ENCODE measurements at places on chromosomes 16 and 17.

DNA sequence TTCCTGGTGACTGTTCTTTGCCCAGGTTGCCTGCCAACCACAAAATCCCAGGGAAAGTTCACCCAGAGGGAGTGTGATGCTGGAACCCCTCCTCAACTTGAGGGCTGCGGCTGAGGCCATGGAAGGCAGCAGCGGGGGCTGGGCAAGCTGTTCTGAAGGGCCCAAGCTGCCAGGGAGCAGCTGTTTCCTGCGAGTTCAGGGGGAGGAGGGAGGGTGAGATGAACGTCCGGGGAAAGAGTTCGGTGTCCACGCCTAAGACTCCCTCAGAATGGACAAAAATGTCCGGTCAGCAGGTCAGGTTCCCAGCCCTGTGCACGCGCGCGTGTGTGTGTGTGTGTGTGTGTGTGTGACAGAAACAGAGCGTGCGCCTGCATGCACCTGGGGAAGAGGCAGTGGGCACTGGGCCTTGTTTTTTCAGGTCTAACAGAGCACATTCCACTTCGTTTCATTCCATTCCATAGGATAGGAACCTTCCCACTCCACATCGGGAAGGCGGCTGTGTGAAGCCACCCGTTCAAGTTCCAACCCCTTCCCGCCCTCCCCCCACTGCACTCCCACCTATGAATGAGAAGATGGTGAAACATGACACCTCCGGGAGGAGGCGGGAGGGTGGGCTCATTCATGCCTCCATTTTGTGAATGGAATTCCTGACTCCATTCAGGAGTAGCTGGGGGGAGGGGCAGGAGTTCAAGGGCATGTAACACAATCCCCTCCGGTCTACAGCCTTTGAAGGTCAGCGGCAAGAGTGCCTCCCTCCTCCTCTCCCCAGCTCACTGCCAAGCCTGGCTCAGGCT is 15.7 kb downstream of the ETV4 start:
- DNase-seq: peak; percentile 92

GRCh38 chr17:72565006-72565405 is 444.2 kb downstream of the SOX9 start:
- DNase-seq: no peak

DNA sequence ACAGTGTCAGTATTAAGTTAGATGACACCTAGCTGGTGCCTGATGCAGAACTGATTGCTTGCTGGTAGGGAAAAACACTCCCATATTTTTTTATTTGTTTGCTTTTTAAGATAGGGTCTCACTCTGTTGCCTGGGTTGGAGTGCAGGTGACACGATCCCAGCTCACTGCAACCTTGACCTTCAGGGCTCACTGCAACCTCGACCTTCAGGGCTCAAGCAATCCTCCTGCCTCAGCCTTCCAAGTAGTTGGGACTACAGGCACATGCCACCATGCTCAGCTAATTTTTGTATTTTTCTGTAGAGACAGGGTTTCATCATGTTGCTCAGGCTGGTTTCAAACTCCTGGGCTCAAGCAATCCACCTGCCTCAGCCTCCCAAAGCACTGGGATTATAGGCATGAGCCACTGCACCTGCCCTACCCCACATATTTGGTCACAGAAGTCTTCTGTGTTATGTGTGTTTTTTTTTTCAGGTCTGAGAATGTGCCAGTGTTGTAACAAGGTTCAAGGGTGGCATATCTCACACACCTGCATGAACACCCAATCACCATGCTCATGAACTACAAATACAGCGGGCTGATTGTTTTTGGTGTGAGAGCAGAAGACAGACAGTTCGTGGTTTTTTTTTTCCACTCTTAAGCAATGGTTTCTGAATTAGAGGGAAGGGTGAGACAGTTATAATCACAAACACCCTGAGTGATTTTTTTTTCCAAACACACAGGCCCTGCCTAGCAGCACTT is 22.8 kb downstream of the SPAG9 start:
- DNase-seq: no peak

DNA sequence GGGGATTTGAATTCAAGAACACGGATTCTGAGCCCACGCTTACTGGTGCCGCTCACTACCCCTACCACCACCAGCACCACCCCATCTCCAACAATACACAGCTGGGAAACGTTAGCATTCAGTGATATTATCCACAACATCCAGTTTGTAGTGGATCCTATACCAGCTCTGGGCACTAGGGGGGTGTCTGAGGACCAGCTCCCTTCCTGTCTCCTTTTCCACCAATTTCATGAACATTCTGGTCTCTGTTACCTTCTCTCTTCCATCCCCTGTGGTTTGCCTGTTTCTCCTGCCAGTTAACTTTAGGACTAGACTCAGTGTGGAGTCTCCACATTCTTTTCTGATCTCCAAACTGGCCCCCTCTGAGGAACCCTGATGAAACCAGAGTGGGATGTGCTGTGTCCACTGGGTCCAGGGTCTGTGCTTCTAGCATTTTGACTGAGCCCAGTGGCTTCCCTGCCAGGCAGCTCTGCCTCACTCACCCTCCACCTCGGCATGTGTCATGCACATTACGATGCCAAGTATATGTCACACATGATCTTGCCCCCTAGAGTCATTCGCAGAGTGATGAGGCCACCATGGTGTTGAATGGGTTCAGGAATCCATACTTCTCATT is 187.0 kb upstream of the CDH13 start:
- DNase-seq: peak; percentile 25

DNA sequence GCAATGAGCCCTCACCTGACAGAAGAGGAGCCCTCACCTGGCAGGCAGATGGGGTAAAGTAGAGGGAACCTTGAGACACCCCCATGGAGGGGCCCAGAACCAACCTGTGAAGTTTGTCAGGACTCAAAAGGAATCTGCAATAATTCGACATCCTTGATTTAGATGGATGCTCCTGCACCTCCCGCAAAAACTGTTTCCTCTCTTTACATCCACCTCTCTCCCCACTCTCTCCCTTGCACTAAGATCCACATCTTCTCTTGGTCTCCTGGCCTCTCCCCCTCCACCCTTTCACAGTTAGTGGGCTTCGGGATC is 34.9 kb upstream of the RBFOX3 start:
- DNase-seq: no peak

- no peak for DNase-seq
Observed at GRCh38 chr17:29400818-29401217, 10.7 kb downstream of the TAOK1 start.
